ENCODE measurements at places on chromosomes 5 and 9.

GRCh38 chr9:93496285-93496684 is 42.9 kb upstream of the FAM120AOS start:
- DNase-seq: no peak

- no peak for DNase-seq
Measured at GRCh38 chr9:13904746-13905145, 409.2 kb downstream of the NFIB start.

- no peak for DNase-seq
Measured at GRCh38 chr9:28301281-28301680, 728.0 kb upstream of the C9orf72 start.

- DNase-seq: peak; percentile 22
Measured at GRCh38 chr9:95570646-95571045, 53.9 kb upstream of the PTCH1 start.

DNA sequence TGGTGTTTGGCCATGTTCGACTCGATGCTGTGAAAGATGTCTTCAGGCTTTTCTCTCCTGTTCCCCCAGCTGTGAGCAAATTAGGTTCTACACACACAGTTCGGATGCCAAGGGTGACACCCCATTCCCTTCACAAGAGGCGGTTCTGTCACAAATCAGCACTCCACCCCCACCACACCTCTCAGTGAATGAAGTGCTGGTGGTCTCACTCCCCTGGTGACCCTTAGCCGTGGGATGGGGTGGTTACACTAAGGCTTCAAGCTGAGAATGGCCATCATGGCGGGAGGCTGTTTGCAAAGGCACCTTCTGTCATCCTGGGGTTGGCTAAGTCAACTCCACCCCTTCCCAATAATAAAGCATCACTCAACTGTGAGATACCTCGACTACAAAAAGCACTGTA is 26.4 kb downstream of the AMBP start:
- no peak for DNase-seq

DNA sequence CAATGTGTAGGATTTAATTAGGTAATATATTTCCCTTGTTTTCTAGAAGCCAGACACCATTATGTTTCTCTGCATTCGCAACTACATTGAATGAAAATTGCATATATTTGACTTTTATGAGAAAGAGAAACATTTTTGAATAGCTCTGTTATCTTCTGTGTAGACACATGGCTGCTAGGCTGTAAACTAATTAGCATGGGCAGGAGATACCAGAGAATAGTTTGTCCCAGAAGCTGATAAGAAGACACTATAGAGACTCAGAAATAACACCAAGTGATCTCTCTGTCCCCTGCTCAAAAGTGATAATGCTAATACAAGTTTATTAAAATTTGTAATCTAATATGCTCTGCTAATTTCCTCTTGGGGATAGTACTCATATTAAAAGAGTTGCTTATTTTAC is 198.0 kb upstream of the TUSC1 start:
- DNase-seq: no peak

DNA sequence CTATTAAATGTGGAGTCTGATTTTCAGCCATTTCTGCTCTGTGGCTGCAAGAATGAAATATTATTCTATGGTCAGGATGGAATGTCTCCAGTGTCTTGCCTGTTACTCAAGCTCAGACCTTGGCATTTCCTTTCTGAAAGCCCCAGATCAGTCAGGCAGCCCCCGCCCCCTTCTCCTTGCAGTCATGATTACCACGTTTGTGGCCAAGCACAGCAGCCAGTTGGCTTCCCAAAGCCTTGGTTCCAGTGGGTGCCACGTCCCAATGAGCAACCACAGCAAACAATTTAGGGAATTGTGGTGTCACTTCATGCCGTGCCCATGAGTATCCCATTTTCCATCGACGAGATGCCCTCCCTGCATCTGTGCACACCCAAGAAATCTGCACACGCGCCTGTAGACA is 9.7 kb upstream of the OBP2A start:
- no peak for DNase-seq

- DNase-seq: no peak
Measured at GRCh38 chr5:129499208-129499852, 39.2 kb downstream of the ADAMTS19 start.

GRCh38 chr5:171842777-171843328 is 57.2 kb downstream of the SMIM23 start:
- no peak for DNase-seq

DNA sequence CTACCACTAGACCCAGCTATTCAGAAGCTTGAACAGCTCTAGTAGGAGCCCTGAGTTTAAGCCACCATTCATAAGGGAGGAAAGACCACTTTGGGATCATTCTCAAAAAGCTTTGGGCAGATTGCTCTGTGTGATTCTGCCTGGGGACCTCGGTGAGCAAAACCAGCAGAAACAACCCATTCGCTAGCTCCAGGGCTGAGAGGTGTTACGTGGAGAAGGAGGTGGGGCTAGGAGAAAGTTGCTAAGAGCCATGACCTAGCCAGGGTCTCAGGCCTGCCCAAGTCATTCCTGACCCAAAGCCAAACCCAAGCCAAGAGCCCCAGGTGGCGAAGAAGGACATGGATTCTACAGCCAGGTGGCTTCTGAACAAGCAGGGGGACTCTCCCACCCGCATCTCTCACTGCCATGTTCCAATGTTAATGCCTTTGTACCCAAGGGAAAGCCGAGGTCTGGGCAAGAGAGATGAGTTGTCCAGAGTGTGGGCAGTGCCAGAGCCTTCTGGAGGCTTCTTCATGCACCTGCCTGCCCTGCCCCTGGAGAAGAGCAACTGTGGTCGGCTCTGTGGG is 4.0 kb upstream of the BARHL1 start:
- DNase-seq: no peak

DNA sequence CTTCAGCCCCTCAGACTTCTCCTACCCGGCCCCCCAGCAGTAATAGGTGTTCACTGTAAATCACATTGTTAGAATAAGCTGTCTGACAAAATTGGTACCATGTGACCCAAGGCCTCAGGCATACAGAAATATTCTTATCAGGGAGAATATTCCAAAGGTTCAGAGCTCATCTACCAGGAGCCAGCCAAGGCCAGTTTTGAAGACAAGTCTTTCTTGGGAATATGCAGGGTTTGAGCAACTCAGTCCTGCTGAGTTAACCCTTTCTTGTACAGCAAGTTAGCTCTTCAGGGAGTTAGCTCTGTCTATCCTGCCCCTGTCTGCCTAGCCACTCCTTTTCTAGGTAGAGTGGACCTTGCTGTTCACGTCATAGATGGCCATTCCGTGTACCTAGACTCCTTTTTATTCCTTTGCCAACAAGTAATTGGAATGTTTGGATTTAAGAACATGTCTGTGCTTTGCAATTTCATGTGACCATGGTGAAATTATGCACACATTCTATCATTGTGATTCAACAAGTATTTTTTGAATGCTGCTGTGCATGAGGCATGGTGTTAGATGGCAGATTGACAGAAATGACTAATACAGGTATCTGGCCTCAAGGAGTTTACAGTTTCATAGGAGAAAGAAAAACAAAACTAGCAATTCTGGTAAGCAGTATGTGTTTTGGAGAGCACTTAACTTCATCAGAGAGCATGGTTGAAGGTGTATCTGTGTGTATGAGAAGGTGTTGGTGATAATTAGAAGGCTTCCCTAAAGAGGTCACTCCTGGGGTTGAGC is 22.6 kb downstream of the TGFBR1 start:
- peak; percentile 93 for DNase-seq

DNA sequence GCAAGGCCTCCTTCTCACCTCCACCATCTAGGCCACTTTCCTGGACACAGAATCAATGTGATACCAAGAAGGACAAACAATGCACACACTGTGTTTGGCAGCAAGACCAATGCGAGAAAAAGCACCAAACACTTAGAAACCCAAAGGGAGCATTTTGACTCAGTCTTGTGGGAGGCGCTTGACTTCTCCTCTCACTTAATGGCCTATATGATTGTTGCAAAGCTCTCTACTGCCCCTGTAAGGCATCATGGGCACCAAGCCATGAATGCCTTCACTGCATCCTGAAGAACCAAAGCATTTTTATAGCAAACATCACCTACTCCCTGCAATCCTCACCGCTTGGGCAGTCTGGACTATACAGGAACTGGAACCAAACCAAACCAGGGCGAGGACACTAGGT is 57.5 kb downstream of the CDH6 start:
- DNase-seq: no peak

GRCh38 chr9:71025201-71025600 is 96.2 kb downstream of the TRPM3 start:
- DNase-seq: no peak

DNA sequence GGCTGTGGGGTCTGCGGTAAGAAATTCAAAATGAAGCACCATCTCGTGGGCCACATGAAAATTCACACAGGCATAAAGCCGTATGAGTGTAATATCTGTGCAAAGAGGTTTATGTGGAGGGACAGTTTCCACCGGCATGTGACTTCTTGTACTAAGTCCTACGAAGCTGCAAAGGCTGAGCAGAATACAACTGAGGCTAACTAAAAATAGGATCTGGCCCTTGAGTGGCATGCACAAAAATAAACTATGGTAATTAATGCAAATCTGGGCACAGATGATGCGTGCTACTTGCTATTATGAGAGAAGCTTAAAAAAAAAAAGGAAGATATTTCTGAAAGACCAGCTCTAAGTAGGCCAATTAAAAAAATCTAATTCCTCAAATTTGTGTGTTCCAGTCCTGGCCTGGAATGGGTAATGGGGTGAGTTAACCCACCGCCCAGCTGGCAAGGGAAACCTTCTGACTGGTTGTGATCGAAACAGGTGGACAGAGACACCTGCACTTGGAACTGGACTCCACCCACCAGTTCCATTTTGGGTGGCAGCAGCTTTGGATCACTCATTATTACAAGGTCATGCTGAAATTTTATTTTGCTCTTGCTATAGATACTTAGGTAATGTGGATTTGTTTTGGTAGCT is 26.6 kb upstream of the ZBTB34 start:
- no peak for DNase-seq

DNA sequence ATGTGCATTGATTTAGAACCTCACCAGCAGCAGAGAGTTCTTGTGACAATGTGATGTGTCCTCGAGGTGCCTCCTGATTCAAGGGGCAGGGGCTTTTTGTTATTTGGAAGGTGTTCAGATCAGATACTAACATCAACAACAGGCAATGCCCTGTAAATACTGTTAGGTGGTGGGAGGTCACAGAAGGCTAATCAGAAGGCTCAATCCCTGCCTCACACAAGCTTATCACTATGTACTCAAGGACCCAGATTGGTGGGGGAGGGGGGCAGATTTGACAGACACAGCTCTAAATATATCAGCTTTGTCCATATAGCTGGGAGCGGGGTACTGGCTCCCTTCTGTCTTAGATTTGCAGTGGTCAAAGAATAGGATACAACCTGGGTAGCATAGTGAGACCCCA is 2.6 kb downstream of the FRMPD1 start:
- no peak for DNase-seq

GRCh38 chr9:546235-546634 is 295.3 kb upstream of the DMRT1 start:
- DNase-seq: no peak

GRCh38 chr5:15951550-15951949 is 228.0 kb downstream of the MARCHF11 start:
- DNase-seq: no peak

- no peak for DNase-seq
Measured at GRCh38 chr5:154200221-154200620, 9.7 kb downstream of the GALNT10 start.

GRCh38 chr5:14420101-14420811 is 161.3 kb upstream of the OTULINL start:
- no peak for DNase-seq

DNA sequence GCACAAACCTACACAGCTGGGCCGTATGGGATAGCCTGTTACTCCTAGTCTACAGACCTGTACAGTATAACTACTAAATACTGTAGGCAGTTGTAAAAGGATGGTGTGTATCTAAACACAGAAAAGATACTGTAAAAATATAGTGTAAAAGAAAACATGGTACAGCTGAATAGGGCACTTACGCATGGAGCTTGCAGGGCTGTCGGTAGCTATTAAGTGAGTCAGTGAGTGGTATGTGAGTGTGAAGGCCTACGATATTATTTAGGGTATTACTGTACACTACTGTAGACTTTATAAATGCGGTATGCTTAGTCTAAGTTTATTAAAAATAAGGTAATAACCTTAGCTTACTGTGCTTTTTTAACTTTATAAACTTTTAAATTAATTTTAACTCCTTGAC is 1.2 kb downstream of the ZCCHC9 start:
- no peak for DNase-seq

GRCh38 chr5:175715627-175716522 is 58.0 kb downstream of the HRH2 start:
- no peak for DNase-seq

DNA sequence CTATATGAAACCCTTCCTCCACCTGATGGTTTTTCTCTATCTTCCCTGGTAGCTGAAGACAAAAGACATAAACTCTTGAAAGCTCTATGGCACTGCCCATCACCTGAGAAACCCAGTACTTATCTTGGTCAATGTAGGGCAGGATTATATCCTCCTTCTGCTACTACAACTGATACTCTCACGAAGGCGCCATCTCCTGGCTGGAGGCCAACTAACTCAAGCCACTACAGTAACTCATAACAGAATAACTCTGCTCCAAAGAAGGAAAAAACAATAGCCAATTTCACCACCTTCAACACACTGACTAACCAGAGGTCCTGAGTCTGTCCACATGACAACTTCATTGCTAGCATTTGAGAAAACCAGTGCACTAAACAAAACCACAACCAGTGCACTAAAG is 409.2 kb downstream of the CETN3 start:
- no peak for DNase-seq

All from astrocyte of the cerebellum (primary cell).